ENCODE measurements at places on chromosomes 1 and 21. TPM values are rescaled to one million over a fixed set of nuclear protein-coding genes. Genes with fewer than 3 reads are reported as not detected.

The NUP210L gene
- 0.17 TPM for total RNA-seq

The HES2 gene
- 0.09 TPM for total RNA-seq

The OR2G6 gene
- not detected for total RNA-seq

The VTCN1 gene
- not detected for total RNA-seq

The CRYBG2 gene
- under 0.01 TPM for total RNA-seq

Measured in bronchial smooth muscle cell (primary cell).